ENCODE measurements at places on chromosomes 16 and 17.

DNA sequence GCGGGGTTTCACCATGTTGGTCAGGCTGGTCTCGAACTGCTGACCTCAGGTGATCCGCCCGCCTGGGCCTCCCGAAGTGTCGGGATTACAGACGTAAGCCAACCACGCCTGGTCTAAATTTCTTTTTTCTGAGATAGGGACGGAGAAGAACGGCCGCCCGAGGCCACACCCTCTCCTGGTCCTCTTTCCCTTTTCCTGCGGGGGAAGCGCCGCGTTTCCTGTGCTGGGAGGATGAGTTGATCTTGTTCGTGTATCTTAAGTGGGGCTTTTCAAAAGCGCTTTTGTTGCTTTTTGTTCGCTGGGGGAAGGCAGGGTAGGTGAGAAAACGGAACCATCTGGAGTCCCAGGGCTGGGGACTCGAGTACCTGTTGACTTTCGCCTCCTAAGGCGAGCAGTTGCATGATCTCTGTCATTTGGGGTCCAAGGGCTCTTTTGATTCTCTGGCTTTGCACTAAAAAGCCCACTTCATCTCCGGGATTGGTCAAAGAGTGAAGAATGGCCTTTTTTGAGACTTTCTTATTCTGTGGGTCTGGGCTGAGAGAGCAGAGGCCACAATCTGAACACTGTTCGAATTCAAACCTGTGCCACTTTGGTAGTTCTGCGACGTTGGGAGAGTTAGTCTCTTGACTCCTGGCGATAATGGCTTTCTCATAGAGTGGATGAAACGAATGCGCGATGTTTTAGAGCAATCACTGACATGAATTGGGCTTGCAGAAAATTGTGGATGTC, 1.3 kb downstream of the FUS start:
- peak; percentile 47 for DNase-seq

DNA sequence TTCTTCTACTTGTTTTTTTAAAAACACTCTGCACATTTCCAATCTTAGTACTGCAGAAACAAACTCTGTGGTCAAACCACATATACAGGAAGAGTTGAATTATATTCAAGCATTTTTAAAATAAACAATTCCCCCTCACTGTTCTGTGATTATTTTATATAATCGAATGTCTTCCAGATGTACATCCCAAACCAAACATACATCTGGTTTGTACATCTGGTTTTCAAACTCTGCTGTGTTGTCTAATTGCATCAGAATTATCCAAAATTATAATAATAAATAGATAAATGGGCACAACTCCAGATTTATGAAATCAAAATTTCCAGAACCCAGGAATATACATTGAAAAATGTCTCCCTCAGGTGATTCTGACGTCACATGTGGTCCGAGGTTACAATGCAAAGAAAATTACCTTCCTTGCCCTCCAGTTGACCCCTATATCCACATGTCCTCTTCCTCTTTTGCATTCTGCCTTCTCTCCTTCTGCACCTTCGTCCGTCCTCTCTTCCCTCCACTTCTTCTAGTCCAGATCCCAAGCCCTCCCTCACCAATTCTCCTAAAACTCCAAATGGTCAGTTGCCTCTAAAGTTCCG, 13.3 kb upstream of the CCDC144A start:
- DNase-seq: no peak

- no peak for DNase-seq
Observed at GRCh38 chr16:67825119-67825518, 17.0 kb upstream of the THAP11 start.

- DNase-seq: no peak
Observed at GRCh38 chr17:8436844-8437171, 1.1 kb downstream of the NDEL1 start.

- peak; percentile 13 for DNase-seq
Observed at GRCh38 chr16:67482233-67482924, 968 bp downstream of the AGRP start.

Data from activated CD4-positive, alpha-beta T cell treated with anti-CD3 and anti-CD28 coated beads, Interleukin-2, amount 50 U/mL, for 48 hours (primary cell).